Calu3 (cell line): ENCODE measurements at places on chromosomes 4 and X. TPM values are rescaled to one million over a fixed set of nuclear protein-coding genes. Genes with fewer than 3 reads are reported as not detected.
A peak's percentile ranks its signal among the peaks of the same experiment; 100 is the strongest.

GRCh38 chr4:3299976-3300671 lies 7.3 kb downstream of the RGS12 start:
- no peaks in the 10 kb centered on the region for H3K27me3 ChIP-seq
- no peak overlapping the region for H3K4me3 ChIP-seq
- no peaks in the 10 kb centered on the region for H3K4me1 ChIP-seq
- H3K27ac ChIP-seq = no peak overlapping the region
- H3K36me3 ChIP-seq = no peaks in the 10 kb centered on the region
- DNase-seq = no peak

- H3K36me3 ChIP-seq = no peaks in the 10 kb centered on the region
- no peak overlapping the region for H3K27ac ChIP-seq
- H3K4me3 ChIP-seq = no peak overlapping the region
These were observed 25.6 kb upstream of the CRMP1 start for GRCh38 chr4:5918331-5918985.

DNA sequence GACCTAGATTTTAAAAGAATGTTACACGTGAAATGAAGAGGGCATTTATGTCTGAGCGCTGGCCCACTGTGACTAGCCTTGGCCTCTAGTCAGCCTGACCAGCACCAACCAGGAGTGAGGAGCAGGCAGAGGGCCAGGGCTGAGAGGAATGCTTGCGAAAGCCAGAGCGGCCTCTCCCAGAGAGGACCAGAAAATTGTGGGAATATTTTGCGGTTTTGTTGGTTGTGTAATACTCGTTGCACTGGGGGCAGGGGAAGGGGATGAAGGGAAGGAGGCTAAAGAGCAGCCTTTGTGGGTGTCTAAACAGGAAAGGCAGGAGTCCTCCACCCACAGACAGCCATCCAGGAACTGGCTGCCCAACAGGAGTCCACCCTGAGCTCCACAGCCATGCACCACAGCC lies 3.8 kb downstream of the GABRE start:
- H3K4me1 ChIP-seq = peaks cover 25% of the 10 kb centered on the region
- peak overlapping the region; percentile 72 for H3K27ac ChIP-seq
- H3K4me3 ChIP-seq = peak overlapping the region; percentile 45
- peaks cover 27% of the 10 kb centered on the region for H3K36me3 ChIP-seq
- DNase-seq = peak; percentile 72
- H3K27me3 ChIP-seq = no peaks in the 10 kb centered on the region

DNA sequence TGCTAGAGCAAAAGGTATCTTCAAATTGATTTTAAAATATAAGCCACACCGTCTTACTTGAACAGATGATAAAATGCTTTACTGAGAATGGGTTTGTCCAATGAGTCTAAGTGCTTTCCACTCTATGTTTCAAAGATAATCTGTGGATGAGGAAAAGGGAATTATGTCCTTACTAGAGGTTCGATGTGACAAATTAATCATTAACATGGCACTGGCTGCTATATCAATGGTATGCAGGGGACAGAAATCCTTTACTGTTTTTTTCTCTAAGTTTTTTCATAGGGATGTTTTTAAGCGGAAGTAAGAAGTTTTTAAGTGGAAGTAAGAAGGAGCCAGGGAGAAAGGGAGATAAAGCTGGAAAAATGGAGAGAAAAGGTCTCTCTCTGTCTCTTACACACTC lies 38.0 kb downstream of the MID1IP1 start:
- DNase-seq = no peak
- peaks cover 16% of the 10 kb centered on the region for H3K4me1 ChIP-seq
- peak overlapping the region; percentile 4 for H3K27ac ChIP-seq
- no peaks in the 10 kb centered on the region for H3K27me3 ChIP-seq
- no peak overlapping the region for H3K4me3 ChIP-seq

DNA sequence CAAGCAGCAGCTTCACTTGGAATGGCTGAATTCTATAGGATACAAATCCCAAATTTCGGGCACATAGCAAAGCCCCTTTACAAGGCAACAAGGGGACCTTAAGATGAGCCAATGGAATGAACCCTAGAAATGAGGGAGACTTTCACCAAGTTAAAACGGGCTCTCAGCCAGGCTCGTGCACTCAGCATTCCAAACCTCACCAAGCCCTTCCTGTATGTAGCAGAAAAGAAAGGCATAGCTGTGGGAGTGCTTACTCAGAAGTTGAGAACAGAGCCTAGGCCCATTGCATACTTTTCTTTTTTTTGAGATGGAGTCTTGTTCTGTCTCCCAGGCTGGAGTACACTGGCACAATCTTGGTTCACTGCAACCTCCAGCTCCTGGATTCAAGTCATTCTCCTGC lies 10.8 kb upstream of the HERC5 start:
- H3K36me3 ChIP-seq = no peaks in the 10 kb centered on the region
- no peak overlapping the region for H3K27ac ChIP-seq
- DNase-seq = no peak
- H3K4me1 ChIP-seq = no peaks in the 10 kb centered on the region

DNA sequence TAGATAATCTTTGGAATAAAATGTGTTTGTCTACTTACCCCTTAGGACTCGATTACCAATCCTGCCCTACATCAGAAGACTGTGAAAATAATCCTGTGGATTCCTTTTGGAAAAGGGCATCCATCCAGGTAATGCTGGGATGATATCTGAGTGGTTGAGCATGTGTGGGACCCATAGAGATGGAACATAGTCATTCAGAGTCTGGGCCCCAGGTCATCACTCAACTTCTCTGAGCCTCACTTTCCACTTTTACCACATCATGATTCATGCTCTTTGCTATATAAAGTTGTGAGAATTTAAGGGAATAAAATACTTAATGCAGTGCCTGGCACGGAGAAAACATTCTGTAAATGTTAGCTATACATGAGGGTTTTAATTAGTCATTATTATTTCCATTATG lies 8.9 kb downstream of the BST1 start:
- no peaks in the 10 kb centered on the region for H3K36me3 ChIP-seq
- H3K4me3 ChIP-seq = no peak overlapping the region
- no peak for DNase-seq
- H3K4me1 ChIP-seq = no peaks in the 10 kb centered on the region
- H3K27ac ChIP-seq = no peak overlapping the region

DNA sequence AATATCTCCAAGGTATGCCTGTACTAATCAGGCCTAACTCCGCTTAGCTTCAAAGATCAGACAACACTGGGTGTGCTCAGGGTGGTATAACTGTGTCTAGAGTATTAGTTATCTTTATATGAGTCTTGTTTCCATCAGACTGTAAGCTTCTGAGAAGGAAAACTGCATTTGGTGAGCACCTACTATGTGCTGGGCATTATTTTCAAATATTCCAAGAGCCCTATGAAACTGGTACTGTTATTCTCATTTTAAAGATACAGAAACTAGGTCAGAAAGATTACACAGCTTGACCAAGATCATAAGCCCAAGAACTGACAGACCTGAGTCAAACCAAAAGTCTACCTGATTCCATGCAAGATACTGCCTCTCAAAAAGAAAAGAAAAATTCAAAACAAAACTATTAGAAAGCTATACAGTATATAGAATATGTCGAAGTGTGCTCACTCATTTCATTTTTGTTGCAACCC lies 44.4 kb downstream of the LRBA start:
- H3K27me3 ChIP-seq = no peaks in the 10 kb centered on the region
- H3K27ac ChIP-seq = no peak overlapping the region
- peaks cover 21% of the 10 kb centered on the region for H3K4me1 ChIP-seq
- no peak for DNase-seq

DNA sequence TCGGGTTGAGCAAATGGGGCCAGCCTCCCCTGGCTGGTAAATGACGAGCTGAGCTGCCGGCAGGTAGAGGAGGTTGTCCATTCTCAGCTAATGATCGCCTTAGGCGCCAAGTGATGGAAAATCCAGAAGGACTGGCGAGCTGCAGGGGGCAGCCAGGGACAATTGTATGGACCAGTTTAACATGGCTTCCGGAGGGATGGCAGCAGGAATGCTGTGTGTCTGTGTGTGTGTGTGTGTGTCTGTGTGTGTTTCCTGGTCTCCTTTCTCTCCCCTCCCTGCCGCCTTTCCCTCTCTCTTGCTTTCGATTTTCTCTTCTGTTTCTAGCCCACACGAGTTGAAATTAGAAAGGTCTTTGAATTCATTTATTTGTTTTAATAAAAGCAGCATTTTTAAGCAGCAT lies 45.2 kb upstream of the BCOR start:
- H3K36me3 ChIP-seq = peaks cover 7% of the 10 kb centered on the region
- no peak for DNase-seq
- H3K4me1 ChIP-seq = peaks cover 17% of the 10 kb centered on the region
- H3K27ac ChIP-seq = no peak overlapping the region

DNA sequence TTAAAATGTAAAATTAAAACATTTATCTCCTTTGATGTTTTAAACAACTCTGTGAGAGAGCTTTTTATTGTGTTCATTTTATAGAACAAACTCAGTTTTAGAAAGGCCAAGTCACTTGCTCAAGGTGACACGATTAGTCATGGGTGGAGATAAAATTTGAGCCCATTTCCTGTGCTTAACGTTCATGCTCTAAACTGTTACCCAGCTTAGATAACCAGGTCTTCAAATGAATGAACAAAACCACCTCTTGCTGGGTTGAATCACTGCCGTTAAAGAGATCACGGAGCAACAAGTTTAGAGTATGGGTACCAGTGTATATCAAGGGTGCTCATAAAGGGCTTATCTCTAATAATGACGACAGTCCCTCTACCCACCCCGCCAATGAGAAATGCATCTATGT lies 10.2 kb upstream of the CASK start:
- H3K36me3 ChIP-seq = no peaks in the 10 kb centered on the region
- H3K4me1 ChIP-seq = no peaks in the 10 kb centered on the region
- no peak for DNase-seq
- no peak overlapping the region for H3K4me3 ChIP-seq

DNA sequence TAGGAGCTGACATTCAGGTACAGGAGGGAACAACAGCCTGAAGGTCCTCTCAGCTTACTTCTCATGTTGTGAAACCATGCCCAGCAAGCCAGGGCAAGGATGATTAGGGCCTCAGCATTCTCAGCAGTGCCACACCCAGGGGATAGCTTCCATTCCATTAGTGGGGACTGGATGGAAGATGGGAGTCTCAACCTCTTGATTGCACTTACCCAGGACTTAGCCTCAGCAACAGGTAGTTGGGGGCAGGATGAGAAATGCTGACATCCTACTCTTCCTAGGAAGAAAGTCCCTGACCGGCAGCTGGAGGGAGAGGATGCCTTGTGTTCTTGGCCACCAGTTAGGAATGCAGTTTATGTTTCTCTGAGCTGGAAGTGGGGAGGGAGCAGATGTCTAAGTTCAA lies 8.8 kb upstream of the BEX3 start:
- H3K4me3 ChIP-seq = no peak overlapping the region
- H3K4me1 ChIP-seq = peaks cover 8% of the 10 kb centered on the region
- no peak for DNase-seq

GRCh38 chr4:20839957-20840356 lies 139.7 kb downstream of the PACRGL start:
- peak overlapping the region; percentile 23 for H3K27ac ChIP-seq
- peak; percentile 11 for DNase-seq
- no peak overlapping the region for H3K4me3 ChIP-seq
- no peaks in the 10 kb centered on the region for H3K36me3 ChIP-seq
- peaks cover 18% of the 10 kb centered on the region for H3K4me1 ChIP-seq

GRCh38 chr4:39032218-39033085 lies at the start of gene TMEM156:
TSS of gene TMEM156 (minus strand) at chr4:39032409. CDS start at chr4:39032313, 96 bp downstream.
- H3K4me1 ChIP-seq = peaks cover 15% of the 10 kb centered on the region
- H3K27ac ChIP-seq = peak within 1 kb of the TSS; percentile 39
- H3K36me3 ChIP-seq = peaks cover 8% of the 10 kb centered on the region
- DNase-seq = no peak
- peak within 1 kb of the TSS; percentile 60 for H3K4me3 ChIP-seq
- no peaks in the 10 kb centered on the region for H3K27me3 ChIP-seq

GRCh38 chrX:13693341-13693961 lies 4.5 kb downstream of the RAB9A start:
- peak; percentile 47 for DNase-seq
- H3K4me3 ChIP-seq = peak overlapping the region; percentile 86
- peaks cover 62% of the 10 kb centered on the region for H3K36me3 ChIP-seq
- H3K27me3 ChIP-seq = no peaks in the 10 kb centered on the region
- peaks cover 51% of the 10 kb centered on the region for H3K4me1 ChIP-seq
- H3K27ac ChIP-seq = peak overlapping the region; percentile 95

DNA sequence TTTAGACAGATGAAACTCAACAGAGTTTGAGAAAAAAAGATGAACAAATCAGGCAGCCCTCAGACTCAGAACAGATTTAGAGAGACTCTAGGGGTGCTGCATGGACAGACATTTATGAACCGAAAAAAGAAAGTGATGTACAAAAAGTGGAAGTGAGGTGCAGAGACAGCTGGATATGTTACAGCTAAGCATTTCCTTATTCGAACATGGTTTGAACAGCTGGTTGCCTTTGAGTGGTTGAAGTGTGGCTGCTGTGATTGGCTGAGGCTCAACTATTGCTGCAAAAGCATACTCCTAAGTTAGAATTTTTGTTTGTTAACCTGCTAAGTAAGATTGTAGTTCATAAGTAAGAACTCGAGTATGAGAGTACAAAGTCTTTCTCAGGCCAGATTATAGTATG lies 331.5 kb upstream of the PABPC4L start:
- no peaks in the 10 kb centered on the region for H3K4me1 ChIP-seq
- DNase-seq = no peak
- no peaks in the 10 kb centered on the region for H3K27me3 ChIP-seq
- no peak overlapping the region for H3K27ac ChIP-seq
- no peaks in the 10 kb centered on the region for H3K36me3 ChIP-seq
- H3K4me3 ChIP-seq = no peak overlapping the region

- H3K27ac ChIP-seq = no peak overlapping the region
- H3K27me3 ChIP-seq = no peaks in the 10 kb centered on the region
- H3K4me1 ChIP-seq = peaks cover 24% of the 10 kb centered on the region
- DNase-seq = no peak
These were observed 100.6 kb downstream of the MID1 start for GRCh38 chrX:10519761-10520160.

- H3K4me3 ChIP-seq = no peak overlapping the region
- H3K27ac ChIP-seq = no peak overlapping the region
- no peaks in the 10 kb centered on the region for H3K4me1 ChIP-seq
- peak; percentile 43 for DNase-seq
- no peaks in the 10 kb centered on the region for H3K27me3 ChIP-seq
These were observed 13.1 kb downstream of the TCEAL7 start for GRCh38 chrX:103343105-103343504.

The NUDT10 gene
- not detected in 2 replicates for total RNA-seq

The MAGED4 gene
- total RNA-seq = 5.7 and 7.8 TPM in 2 replicates

The HELQ gene
- 7.8 and 8.2 TPM in 2 replicates for total RNA-seq

The CT83 gene
- 30.5 and 35.2 TPM in 2 replicates for total RNA-seq

The TRPC5OS gene
- total RNA-seq = not detected in 2 replicates

The NUDT9 gene
- 15.7 and 16.8 TPM in 2 replicates for total RNA-seq
